ENCODE measurements at places on chromosomes 5 and 9.

GRCh38 chr5:160486573-160486972, 64.9 kb downstream of the PTTG1 start:
- no peak for DNase-seq

DNA sequence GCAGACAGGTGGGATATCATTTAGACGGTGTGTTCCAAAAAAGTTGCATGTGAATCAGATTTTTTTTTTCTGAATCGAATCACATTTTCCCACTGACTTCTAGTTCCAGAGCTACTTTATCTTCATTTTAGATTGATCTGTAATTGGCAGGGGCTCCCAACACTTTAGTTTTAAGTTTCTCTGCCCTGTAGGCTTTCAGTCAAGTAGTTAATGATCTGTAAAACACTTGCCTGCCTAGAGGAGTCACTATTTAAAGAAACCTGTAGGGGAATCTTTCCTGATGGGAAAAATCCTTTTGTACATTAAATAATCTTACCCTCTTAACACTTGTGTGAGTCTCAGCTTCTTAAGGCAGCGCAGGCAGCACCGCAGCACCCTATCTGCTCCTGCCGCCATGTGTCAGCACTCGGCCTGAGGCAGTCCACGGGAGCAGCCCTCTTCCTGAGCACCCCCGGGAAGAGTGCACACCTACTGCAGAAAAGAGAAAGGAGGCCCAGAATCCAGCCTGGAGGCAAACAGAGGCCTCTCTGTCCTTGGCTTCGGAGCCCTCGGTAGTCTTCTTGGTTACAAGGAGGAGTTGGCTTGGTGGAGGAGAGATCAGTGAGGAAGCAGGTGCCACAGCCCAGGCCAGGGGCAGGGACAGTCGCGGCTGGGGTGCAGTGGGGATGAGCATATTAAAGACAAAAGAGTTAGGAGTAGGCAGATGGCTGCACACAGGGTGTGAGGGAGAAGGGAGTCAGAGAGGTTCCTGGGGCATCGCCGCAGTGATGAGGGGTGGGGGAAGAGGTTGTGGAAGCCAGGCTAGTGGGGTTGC, 209.3 kb downstream of the GAPVD1 start:
- no peak for DNase-seq

DNA sequence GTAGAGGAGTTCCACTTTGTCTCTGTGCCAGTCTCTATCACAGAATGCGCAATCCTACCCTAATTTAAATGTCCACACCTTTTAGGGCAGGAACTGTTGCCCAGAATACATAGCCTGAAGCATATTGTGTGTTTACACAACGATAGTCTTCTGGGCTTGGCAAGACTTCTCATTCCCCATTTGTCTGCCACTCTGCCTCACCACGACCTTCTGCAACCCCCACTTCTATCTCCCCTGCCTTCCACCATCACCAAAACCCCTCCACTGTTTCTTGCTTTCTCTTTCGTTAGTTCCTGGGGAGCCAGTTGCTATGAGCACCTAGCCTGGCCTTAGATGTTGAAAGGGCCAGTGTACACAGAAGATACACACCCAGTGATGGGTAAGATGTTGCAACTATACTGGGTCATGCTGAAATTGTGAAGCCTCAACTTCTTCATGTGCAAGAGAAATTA, 883 bp upstream of the RNF145 start:
- no peak for DNase-seq

GRCh38 chr9:124780060-124780756, 3.3 kb downstream of the OLFML2A start:
- no peak for DNase-seq

GRCh38 chr5:24609706-24610105, 35.1 kb downstream of the CDH10 start:
- DNase-seq = no peak

DNA sequence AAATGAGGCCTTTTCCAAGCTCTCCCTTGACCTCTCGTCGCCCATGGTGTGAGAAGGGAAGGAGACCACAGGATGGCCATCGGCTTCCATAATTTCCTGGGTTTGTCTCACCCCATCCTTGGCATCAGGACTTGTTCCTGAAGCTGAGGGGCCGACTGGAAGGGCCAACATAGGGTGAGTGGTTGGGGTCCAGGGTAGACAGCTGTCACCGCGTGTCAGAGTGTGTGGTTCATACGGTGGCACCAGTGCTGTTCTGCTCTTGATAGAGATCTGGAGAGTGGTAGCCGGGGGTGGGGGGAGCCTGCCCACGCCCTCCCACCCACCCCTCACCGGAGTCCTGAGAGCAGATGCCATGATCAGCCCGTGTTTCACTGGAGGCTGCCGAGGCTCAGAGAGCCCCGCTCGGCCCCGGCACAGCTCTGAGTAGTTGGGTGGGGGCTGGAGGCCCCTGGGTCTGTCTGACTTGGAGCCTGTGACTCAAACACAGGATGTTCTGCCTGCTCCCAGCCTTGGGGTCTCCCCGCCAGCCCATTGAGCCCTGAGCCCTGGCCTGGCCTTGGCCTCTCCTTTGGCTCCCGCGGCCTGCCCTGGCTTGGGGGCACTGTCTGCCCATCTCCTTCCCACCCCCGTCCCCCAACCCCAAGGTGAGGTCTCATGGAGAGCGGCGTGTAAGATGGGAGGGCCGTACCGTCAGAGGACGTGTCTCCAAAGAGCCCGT, 53.1 kb upstream of the IER5L start:
- no peak for DNase-seq

GRCh38 chr5:151081431-151082281, 822 bp upstream of the TNIP1 start:
- no peak for DNase-seq

DNA sequence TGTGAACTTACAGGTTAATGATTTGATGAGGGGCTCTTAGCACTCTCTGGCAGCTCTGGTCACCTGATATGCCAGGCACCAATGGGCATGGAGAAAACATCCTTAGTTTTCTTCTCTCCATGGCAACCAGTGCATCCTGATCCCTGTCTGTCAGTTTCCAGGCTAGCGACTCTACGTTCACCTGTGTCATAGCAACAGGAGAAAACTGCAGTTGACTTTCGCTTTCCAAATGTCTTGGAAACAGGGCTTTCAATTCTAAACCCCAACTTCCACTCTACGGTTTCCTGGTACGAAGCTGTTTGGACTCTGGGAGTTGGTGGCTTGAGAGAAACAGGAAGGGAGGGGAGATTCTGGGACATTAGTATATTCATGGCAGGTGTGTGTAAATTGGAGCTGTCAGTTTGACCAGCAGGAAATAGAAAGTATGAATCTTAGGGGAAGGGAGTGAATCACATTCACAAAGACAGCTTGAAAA, 74.4 kb downstream of the SLC28A3 start:
- no peak for DNase-seq

- DNase-seq = no peak
Observed at GRCh38 chr9:93061791-93062763, 3.6 kb downstream of the SUSD3 start.

DNA sequence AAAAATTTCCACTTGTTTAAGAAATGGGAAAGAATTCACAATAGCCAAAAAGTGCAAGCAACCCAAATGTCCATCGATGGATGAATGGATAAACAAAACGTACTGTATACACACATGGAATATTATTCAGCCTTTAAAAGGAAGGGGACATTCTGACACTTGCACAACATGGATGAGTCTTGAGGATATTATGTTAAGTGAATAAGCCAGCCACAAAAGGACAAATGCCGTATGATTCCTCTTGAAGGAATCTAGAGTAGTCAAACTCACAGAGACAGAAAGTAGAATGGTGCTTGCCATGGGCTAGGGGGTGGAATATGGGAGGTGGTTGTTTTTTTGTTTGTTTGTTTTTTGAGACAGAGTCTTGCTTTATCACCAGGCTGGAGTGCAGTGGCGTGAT, 3.8 kb upstream of the ATP6V0E1 start:
- DNase-seq = no peak

All from stimulated activated CD4-positive, alpha-beta T cell treated with anti-CD3 and anti-CD28 coated beads, Interleukin-1b, Interleukin-23, amount 100 ng/mL, for 4 hours (primary cell).